ENCODE measurements at places on chromosomes 7 and 10.

GRCh38 chr7:132453826-132454225 lies 122.4 kb downstream of the PLXNA4 start:
- no peak for DNase-seq

GRCh38 chr7:37540917-37541316 lies 92.3 kb upstream of the ELMO1 start:
- DNase-seq = no peak

DNA sequence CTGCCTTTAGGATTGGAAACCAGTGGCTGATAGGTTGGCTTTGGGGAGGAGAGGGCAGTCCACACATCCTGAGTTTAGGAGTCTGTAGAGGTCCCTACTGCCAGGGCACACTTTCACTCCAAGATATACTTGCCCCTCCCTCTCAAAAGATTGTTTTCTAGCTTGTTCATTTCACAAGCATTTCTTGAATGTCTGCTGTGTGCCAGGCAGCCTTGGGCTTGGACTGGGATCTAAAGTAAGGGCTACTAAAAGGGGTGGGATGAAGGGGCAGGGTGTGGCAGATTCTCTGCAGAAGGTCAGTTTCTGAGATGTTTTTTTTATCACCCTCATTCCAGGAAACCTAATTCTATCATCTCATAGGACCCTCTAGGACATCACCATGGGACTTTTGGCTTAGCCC lies 272.4 kb downstream of the SKAP2 start:
- DNase-seq = no peak

GRCh38 chr10:65903620-65904019 lies 1022.2 kb upstream of the LRRTM3 start:
- no peak for DNase-seq

- DNase-seq = peak; percentile 32
Observed at GRCh38 chr7:2670720-2671391, 17.1 kb upstream of the AMZ1 start.

GRCh38 chr7:116741625-116742316 lies 69.8 kb downstream of the MET start:
- no peak for DNase-seq

DNA sequence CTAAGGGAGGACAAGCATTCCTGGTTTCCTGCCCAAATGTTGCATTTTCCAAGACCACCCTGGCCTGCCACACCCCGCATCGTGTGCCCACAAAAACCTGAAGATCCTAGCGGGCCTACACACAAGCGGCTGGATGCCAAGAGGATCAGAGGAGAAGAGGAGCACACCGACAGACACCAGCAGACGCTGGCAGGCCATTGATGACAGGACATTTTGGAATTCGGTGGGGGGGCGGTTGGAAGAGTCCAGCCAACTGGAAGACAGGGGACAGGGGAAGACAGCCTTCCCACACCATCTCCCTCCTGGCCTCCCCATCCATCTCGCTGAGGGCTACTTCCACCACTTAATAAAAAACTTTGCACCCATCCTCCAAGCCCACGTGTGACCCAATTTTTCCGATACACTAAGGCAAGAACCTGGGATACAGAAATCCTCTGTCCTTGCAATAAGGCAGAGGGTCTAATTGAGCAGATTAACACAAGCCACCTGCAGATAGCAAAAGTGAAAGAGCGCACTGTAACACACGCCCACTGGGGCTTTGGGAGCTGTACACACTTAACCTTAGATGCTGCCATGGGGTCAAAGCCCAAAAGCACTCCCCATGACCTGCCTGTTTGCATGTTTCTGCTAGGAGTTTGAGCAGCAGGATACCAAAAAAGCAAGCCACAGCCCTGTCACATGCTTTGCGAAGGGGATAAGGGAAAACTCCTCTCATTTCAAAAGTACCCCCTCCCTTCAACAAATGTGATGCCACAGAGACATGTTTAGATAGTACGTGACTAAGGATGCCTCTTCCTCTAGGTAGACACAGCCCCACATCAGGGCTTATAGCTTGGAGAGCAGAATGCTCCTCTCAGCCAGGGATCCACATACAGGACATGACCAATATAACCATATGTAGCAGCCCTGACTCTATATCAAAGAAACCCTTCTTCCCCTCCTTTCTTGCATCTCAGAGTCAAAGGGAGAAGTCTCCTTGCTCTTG lies 13.4 kb upstream of the SMNDC1 start:
- DNase-seq = no peak

GRCh38 chr7:132291481-132291880 lies 284.8 kb downstream of the PLXNA4 start:
- no peak for DNase-seq

- no peak for DNase-seq
Observed at GRCh38 chr10:125984865-125985495, 88.6 kb downstream of the FANK1 start.

- DNase-seq = no peak
Observed at GRCh38 chr10:15245530-15245929, 77.0 kb upstream of the NMT2 start.

- no peak for DNase-seq
Observed at GRCh38 chr10:133442967-133443924, 10.5 kb upstream of the SCART1 start.

DNA sequence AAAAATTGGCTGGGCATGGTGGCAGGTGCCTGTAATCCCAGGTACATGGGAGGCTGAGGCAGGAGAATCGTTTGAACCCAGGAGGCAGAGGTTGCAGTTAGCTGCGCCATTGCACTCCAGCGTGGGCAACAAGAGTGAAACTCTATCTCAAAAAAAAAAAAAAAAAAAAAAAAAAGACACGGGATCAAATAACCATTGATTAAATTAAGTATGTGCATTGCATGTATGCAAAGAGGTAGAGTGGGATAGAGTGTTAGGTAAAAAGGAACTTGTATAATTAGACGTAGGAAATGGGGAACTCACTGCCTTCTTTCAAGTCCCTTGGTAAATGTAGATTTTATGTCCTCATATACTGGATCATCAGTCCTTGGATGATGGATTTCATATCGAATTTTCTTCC lies 13.1 kb downstream of the VCL start:
- no peak for DNase-seq

GRCh38 chr7:154338701-154339506 lies 286.7 kb downstream of the DPP6 start:
- no peak for DNase-seq

DNA sequence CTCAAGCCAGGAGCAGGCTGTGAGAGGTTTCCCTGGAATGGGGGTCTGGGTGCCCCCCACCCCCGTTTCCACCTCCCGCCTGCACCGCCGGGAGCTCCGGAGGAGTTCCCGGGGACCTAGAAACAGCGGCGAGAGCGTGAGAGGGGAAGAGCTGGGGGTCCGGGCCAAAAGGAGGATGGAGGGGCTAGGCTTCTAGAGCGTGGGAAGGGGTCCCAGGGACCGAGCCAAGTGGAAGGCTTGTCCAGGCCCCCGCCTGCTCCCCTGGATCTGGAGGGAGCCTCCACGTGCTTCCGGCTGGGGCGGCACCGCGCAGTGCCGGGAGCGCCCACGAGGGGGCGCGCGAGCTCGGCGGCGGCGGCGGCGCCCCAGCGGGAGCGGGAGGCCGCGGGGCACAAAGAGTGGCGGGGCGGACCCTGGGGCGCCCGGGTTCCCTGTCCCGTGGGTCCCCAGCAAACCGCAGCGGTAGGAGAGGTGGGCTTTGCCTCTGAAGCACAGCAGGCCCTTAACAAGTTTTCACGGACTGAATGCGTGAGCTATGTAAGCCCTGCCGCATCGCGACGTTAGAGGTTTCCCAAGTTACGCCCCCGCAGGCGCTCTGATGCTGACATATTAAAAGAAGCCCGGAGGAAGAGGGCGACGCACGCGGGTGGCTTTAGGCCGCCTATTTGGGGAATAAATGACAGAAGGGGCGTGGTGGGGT lies 104.4 kb upstream of the LRRC4 start:
- DNase-seq = peak; percentile 9

DNA sequence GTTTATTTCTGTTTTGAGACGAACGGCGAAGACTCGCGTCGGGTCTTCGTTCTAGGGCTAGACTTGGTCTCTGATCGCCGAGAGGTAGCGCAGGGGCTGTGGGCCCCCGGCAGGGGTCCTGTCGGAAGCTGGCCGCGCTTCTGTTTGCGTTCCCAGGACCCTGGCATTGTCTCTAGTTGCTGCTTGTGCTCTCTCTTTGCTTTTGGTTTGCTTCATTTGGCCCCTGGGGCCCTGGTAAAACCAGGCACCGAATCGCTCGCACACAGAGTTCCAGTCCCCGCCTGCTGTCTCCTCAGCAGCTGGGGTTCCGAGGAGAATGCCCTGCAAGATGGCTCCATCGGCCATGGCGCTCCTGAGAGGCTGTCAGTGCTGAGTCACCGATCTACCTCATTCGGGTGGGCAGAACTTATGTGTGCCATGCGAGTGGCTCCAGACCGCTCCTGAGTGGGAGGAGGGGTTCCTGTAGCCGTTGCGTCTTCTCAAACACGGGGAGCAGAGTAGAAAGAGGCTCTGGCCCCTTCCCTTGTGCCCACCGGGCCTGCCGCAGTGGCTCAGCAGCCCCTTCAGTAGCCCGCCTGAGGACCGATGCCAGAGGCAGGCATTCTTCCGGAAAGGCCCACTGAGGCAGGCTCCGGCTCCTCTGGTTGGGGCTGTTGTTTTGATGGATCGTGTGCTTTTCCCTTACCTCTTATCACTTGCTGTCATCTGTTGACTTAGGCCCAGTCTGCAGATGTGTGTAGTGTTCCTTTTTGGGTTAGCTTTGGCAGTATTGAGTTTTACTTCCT lies 826 bp downstream of the CHPF2 start:
- DNase-seq = peak; percentile 15

GRCh38 chr7:45591101-45591906 lies 17.1 kb downstream of the ADCY1 start:
- DNase-seq = no peak

GRCh38 chr7:149790146-149790548 lies 16.8 kb upstream of the ZNF467 start:
- no peak for DNase-seq

DNA sequence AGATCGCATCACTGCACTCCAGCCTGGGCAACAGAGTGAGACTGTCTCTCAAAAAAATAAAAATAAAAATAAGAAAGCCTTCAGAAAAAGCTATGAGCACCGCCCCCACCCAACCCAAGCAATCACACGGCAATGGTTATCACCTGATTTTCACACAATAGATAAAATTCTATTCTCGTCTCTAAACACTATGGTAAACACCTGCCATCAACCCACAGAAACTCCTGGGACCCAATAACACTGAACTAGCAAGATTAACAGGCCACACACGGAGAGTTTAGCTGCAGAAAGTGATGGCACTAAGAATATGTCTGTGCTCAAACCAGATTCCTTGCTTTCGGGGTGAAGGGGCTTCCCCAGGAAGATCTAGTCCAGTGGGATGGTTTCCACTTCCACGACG lies 173.8 kb downstream of the DIP2C start:
- DNase-seq = no peak

DNA sequence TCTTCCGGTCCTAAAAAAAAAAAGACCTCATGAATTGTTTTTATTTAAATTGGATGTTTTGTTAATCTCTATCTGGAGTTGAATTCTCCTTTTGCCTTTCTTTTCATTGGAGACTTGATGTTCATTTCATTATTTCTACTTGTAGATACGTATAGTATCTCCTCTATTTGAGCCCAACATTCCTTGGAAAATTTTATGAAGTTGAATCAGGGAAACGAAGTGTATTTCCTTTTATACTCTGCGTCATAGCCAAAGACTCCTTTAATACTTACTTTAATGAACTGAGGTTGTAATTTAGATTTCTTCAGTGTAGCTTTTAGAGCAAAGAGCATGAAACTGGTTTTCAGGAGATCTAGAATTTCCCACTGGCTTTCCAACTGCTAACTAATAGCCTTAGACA lies 132.4 kb downstream of the KIAA1217 start:
- no peak for DNase-seq

DNA sequence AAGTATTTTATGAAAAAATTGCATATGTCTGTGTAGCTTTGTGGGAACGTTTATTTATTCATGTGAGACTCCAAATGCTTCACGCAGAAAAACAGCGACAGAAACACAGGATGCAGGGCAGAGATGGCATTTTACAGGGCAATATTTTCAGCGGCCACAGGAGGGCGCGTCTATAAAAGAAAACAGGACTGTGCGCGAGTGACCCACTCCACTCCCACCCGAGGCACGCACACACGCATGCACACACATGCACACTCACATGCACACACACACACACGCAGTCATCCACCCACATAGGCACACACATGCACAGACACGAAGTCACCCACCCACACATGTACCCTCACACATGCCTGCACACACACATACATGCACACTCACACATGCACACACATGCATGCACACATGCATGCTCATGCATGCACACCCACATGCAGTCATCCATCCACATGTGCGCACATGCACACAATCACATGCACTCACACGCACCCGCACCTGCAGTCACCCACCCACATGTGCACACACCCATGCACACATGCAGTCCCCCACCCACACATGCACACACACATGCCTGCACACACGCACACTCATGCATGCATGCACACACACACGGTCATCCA lies 96.3 kb downstream of the DNAJB6 start:
- no peak for DNase-seq

DNA sequence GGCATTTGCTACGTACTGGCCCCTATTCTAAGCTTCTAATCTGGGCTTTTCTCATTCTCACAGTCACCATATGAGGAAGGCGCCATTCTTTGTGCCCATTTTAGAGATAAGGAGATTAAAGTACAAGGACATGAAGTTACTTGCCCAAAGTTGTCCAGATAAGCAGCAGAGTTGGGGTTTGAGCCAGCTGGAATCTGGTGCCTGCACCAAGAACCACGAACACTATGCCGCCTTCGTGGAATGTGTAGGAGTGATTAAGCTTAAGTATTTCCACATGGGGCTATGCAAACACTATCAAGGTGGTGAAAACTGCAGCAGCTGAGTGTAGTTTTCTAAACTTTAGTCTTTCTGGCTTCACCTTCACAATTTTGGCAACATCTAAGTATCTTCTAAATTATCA lies 342.7 kb upstream of the ETV1 start:
- no peak for DNase-seq

DNA sequence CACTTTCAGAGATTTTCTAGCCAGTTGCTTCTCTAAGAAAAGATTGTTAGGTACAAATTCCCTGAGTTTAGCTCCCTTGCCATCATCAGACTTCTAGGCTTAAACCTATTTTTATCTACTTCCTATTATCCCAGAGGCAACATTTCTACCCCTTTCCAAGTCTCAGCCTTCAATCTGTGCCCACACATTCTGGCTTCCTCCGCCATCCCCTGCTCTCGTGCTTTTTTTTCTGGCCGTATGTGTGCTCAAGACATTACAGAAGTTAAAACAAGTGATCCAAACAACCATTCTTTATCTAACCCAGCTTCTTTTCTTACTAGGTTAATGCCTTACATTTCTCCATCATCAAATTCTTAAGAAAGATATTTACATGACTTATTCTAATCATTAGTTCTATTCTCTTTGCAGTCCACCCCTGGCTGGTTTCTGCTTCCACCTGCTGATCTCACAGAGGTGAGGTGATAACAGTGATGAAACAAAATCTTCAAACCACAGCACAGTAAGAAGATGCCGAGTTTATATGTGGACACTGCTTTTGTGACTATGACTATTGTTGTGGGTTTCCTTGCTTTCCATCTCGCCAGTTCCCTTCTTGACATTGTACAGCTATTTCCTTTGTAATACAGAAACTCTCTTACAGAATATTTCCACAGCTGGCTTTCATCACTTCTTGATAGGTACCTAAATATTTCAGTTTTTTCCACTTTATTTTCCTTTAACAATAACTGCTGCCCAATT lies 18.3 kb upstream of the CDK6 start:
- DNase-seq = no peak

Data from stimulated activated CD4-positive, alpha-beta T cell treated with anti-CD3 and anti-CD28 coated beads, Interleukin-1b, Interleukin-23, amount 100 ng/mL, for 1 hour (primary cell).